ENCODE measurements at places on chromosomes 2 and 18.

DNA sequence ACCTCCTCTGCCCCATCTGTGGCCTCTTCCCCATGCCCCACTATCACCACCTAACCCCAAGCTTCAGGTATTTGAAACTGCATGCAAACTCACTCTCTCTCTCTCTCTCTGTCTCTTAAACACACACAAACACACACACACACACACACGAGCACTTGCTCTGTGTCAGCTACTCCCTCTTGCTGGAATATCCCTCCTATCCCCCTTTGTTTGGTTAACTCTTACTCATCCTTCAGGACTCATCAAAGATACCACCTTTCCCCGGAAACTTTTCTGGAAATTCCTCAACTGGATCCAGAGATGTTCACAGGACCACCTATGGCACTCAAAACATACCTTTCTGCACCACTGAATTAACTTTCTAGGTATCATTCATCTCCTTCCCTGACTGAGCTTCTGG, 222.8 kb upstream of the TMEM200C start:
- H3K4me3 ChIP-seq = no peak overlapping the region
- no peak for DNase-seq
- H3K36me3 ChIP-seq = no peaks in the 10 kb centered on the region
- H3K27ac ChIP-seq = no peak overlapping the region
- no peaks in the 10 kb centered on the region for H3K4me1 ChIP-seq

- no peaks in the 10 kb centered on the region for H3K27me3 ChIP-seq
- DNase-seq = no peak
- H3K4me3 ChIP-seq = no peak overlapping the region
- H3K36me3 ChIP-seq = no peaks in the 10 kb centered on the region
- H3K27ac ChIP-seq = no peak overlapping the region
- H3K4me1 ChIP-seq = no peaks in the 10 kb centered on the region
These were observed 616.6 kb upstream of the FSHR start for GRCh38 chr2:49770919-49771318.

DNA sequence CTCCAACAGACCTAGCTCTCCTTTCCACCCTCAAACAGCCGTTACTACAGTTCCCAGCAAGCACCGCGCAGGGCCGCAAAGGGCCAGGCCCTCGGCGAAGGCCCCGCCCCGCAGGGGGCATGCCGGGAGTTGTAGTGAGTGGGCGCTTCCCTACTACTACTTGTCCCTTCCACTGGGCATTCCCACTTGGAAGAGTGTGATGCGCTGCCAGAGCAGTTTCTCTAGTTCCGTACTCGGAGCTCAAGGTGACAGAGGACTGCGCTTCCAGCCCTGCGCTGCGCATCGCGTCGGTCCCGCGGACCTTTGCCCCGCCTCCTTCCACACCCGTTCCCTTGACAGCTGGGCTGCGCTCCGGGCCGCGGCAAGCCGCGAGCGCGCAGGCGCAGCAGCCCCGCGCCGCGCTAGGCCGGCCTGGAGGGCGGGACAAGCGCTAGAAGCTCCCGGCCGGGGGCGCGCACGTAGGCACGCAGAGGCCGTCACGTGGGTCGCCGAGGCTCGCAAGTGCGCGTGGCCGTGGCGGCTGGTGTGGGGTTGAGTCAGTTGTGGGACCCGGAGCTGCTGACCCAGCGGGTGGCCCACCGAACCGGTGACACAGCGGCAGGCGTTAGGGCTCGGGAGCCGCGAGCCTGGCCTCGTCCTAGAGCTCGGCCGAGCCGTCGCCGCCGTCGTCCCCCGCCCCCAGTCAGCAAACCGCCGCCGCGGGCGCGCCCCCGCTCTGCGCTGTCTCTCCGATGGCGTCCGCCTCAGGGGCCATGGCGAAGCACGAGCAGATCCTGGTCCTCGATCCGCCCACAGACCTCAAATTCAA, at the start of gene VAPA:
VAPA (plus strand) TSS at position 491 of the 808 bp plus-strand sequence; CDS start at position 732, 241 bp downstream.
- H3K4me1 ChIP-seq = peaks cover 39% of the 10 kb centered on the region
- peak within 1 kb of the TSS; percentile 98 for H3K27ac ChIP-seq
- peak within 1 kb of the TSS; percentile 90 for H3K4me3 ChIP-seq
- H3K36me3 ChIP-seq = no peaks in the 10 kb centered on the region
- DNase-seq = peak; percentile 98

GRCh38 chr2:238945433-238946150, 97.7 kb downstream of the TWIST2 start:
- H3K27me3 ChIP-seq = no peaks in the 10 kb centered on the region
- no peaks in the 10 kb centered on the region for H3K36me3 ChIP-seq
- H3K4me3 ChIP-seq = no peak overlapping the region
- DNase-seq = no peak

GRCh38 chr2:105802587-105802986, 57.9 kb downstream of the NCK2 start:
- H3K36me3 ChIP-seq = no peaks in the 10 kb centered on the region
- peaks cover 46% of the 10 kb centered on the region for H3K4me1 ChIP-seq
- no peak overlapping the region for H3K27ac ChIP-seq
- no peak overlapping the region for H3K4me3 ChIP-seq

- peaks cover 14% of the 10 kb centered on the region for H3K4me1 ChIP-seq
- H3K4me3 ChIP-seq = no peak overlapping the region
- no peak for DNase-seq
- H3K27me3 ChIP-seq = no peaks in the 10 kb centered on the region
- H3K27ac ChIP-seq = peak overlapping the region; percentile 13
- H3K36me3 ChIP-seq = no peaks in the 10 kb centered on the region
These were observed 86.3 kb upstream of the EFEMP1 start for GRCh38 chr2:56009758-56010458.

- no peaks in the 10 kb centered on the region for H3K36me3 ChIP-seq
- no peak overlapping the region for H3K4me3 ChIP-seq
- no peaks in the 10 kb centered on the region for H3K27me3 ChIP-seq
- no peaks in the 10 kb centered on the region for H3K4me1 ChIP-seq
- no peak for DNase-seq
- no peak overlapping the region for H3K27ac ChIP-seq
These were observed 44.9 kb upstream of the ITPRID2 start for GRCh38 chr2:181846399-181847197.

- no peaks in the 10 kb centered on the region for H3K27me3 ChIP-seq
- peak overlapping the region; percentile 32 for H3K27ac ChIP-seq
- H3K4me1 ChIP-seq = peaks cover 19% of the 10 kb centered on the region
- H3K4me3 ChIP-seq = no peak overlapping the region
- H3K36me3 ChIP-seq = no peaks in the 10 kb centered on the region
These were observed 138.2 kb downstream of the VAPA start for GRCh38 chr18:10051877-10052631.

DNA sequence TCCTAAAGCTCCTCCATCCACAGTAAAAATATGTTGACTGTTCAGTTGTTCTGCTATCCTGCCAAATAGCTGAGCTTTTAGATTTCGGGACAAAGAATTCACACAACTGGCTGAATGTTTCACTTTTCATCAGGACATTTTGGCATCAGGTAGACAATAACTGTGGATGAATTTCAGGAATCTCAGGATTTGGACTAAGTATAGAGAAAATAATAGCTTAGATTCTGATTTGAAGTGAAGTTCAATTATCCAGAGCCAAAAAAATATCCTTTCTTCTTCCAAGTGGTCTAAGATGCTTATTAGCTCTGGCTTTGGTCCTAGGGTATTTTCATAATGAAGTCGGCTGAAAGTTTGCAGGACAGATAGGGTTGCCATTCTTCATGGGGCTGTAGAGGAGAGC, 16.1 kb downstream of the KCNE4 start:
- H3K4me1 ChIP-seq = no peaks in the 10 kb centered on the region
- no peak for DNase-seq
- H3K27ac ChIP-seq = no peak overlapping the region
- no peak overlapping the region for H3K4me3 ChIP-seq
- H3K36me3 ChIP-seq = no peaks in the 10 kb centered on the region

DNA sequence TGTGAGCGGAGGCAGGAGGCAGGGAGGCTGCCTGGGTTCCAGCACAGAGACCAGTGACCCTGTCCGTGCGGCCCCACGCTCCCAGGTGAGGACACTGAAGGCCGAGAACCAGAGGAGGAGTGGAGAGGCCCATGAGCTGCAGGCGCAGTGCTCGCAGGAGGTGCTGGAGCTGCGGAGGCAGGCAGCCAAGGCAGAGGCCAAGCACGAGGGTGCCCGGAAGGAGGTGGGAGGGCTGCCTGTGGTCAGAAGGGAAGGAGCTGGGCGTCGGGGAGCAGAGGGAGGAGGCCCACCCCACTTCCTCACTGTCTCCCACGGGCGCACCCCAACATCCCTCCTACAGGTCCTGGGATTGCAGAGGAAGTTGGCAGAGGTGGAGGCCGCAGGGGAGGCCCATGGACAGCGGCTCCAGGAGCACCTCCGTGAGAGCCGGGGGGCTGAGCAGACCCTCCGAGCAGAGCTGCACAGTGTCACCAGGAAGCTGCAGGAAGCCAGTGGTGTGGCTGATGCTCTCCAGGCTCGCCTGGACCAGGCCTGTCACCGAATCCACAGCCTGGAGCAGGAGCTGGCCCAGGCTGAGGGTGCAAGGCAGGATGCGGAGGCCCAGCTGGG, 33.0 kb upstream of the SNED1 start:
- peaks cover 27% of the 10 kb centered on the region for H3K4me1 ChIP-seq
- H3K27me3 ChIP-seq = no peaks in the 10 kb centered on the region
- peak overlapping the region; percentile 41 for H3K27ac ChIP-seq
- no peak overlapping the region for H3K4me3 ChIP-seq
- H3K36me3 ChIP-seq = no peaks in the 10 kb centered on the region

DNA sequence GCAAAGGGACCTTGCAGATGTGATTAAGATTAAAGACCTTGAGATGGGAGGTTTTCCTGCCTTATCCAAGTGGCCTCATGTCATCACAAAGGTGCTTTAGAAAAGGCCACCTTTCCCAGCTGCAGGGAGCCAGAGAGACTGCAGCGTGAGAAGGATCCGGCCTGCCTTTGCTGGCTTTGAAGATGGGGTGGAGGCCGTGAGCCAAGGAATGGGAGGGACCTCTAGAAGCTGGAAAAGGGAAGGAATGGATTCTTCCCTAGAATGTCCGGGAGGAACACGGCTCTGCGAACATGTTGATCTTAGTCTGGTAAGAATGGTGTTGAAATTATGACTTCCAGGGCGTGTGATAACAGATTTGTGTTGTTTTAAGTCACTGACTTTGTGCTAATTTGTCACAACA, 39.9 kb upstream of the CREG2 start:
- DNase-seq = no peak
- H3K4me3 ChIP-seq = no peak overlapping the region
- H3K27ac ChIP-seq = no peak overlapping the region
- no peaks in the 10 kb centered on the region for H3K36me3 ChIP-seq

DNA sequence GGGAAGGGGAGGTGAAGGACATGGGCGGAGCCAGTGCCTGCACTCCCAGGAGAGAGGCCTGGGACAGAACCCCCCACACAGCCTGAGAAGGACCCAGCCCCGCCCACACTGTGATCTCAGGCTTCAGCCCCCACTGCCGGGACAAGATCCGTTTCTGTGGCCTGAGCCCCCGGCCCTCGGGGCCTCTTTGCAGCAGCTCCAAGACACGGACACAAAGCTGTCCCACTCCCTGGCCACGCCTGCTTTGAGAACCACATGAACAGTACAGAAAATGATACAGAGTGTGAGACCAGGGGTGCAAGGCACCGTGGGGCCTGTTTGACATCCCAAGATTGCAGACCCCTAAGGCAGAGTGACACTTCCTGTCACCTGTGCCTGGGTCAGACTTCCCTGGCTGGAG, 74.5 kb downstream of the TWIST2 start:
- H3K27me3 ChIP-seq = no peaks in the 10 kb centered on the region
- no peaks in the 10 kb centered on the region for H3K4me1 ChIP-seq
- H3K4me3 ChIP-seq = no peak overlapping the region

DNA sequence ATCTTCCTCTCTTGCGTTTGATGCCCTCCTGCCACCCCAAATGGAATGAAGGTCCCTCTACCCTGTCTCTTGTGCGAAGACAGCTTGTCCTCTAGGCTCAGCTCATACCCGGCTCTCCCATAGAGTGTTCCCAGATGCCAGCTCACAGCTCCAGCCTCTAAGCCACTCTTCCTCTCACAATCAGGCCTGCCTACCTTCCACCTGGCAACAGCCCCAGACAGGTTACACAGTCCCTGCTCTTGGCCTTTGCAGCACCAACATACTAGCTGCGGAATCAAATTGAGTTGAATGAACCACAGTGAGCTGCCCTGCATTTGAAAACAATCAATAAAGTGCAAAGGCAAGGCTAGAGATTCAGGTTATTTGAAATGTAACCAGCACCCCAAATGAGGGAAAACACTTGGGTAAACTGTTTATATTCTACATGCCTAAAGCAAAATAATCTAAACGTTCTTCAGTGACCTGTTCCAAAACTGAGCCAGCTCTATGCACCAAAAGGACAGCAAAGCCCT, 105.1 kb downstream of the COL4A4 start:
- H3K4me1 ChIP-seq = no peaks in the 10 kb centered on the region
- H3K36me3 ChIP-seq = peaks cover 15% of the 10 kb centered on the region
- H3K27me3 ChIP-seq = no peaks in the 10 kb centered on the region

GRCh38 chr18:26863921-26864497, 1.5 kb downstream of the AQP4 start:
- H3K4me3 ChIP-seq = peak overlapping the region; percentile 53
- no peak for DNase-seq
- peak overlapping the region; percentile 76 for H3K27ac ChIP-seq
- peaks cover 18% of the 10 kb centered on the region for H3K36me3 ChIP-seq
- H3K27me3 ChIP-seq = peaks cover 16% of the 10 kb centered on the region

DNA sequence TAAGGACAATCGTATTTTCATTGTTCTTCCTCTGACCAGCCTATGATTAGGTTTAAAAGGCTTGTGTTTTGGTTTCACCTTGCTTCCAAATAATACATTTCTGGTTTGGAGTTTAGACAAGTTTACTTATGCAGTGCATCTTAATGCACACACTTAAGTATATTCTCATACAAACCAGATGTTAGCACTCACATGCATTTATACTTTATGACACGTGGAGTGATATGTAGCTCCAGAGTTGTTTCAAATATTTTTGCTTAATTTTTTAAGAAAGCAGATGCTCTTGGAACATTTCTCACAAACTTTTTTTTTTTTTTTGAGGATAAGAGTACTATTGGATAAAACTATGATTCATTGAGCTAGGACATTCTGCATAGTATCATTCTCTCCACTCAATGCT, 109.9 kb downstream of the PDE1A start:
- no peak for DNase-seq
- H3K27ac ChIP-seq = no peak overlapping the region
- H3K27me3 ChIP-seq = no peaks in the 10 kb centered on the region
- H3K36me3 ChIP-seq = no peaks in the 10 kb centered on the region
